ENCODE measurements at places on chromosomes 3 and 15.

DNA sequence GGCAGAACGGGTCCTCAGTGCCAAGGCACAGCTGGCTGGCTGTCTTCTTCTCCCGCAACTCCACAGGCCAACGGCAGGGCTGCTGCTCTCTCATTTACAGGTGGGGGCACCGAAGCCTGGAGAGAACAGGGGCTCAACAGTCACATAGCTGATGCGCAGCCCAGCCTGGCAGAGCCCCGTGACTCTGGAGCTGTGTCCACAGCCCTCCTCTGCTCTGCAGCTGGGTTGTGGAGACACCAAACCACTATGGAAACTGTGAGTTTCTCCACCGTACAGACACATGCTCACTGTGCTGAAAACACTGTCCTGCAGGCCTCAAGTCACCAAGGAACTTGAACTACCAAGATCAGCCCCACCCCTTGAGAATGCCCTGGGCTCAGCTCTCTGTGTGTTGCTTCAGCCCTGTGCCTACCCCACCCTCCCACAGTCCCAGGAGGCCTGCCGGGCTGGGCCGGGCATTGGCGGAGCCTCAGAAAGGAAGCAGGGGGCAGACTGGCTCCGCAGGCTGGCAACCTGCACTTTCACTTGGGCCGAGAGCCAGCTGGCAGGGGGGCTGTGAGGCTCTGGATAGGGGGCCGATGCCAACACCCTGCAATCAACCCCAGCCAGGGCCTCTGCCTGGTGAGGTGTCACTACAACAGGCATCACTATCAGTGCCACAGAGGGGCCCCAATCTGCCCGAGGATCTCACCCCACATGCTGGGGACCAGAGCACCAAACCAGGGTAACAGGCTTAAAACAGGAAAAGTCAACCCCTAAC lies 113.7 kb upstream of the RPL32 start:
- peak; percentile 30 for DNase-seq

DNA sequence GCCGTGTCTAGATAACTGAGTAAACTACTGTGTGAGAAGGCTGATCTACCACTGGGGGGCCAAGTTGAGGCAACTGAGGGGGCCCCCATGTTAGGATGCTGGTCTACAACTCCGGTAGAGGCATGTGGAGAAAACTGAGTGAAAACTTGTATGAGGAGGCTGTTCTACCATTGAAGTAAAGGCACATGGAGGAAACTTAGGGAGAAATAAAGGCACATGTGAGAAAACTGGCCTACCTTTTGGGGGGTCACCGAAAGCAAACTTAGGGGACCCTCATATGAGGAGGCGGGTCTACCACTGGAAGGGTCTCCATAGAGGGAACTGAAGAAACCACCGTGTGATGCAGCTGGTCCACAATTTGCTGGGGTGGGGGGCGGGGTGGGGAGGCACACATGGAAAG lies 155.2 kb downstream of the FBLN2 start:
- DNase-seq: no peak

GRCh38 chr3:177110895-177111294 lies 86.4 kb downstream of the TBL1XR1 start:
- DNase-seq: no peak

DNA sequence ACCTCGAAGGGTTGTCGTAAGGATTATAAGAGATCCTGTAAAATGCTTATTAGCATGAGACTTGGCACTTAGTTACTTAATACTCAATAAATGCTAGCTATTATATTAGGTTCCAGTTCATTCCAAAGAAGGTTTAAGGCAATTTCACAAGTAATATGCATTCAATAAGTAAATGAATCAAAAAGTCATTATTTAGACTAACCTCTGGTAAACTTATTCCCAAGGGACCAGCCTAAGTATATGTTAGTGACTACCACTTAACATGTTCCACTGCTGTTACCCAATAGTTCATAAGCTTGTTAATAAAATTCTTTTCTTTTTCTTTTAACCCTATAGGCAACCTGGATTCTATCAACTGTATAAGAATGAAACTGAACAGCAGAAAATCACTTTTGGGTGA lies 5.1 kb downstream of the PDCD10 start:
- no peak for DNase-seq

DNA sequence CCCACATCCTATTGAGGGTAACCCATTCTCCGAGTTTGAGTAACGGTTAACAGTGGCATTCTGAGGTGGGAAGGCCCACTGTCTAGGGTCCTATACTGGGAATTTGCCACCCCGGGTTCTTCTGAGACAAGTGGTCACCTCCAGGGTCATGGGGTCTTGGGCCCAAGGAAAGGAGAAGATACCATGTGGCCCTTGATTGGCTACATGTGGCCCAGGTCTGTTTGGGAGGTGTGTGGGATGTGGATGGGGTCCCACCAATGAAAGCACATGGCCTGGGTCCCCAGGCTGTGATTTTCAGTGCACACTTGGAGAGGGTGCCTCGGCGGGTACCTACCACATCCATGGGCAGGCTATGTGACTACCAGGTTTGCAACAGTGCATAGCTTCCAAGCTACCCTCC lies 214.4 kb downstream of the UBE3A start:
- DNase-seq: no peak

GRCh38 chr15:66565741-66566144 lies at the start of gene LCTL:
LCTL (minus strand) TSS chr15:66565998; CDS start chr15:66565365, 633 bp downstream.
- DNase-seq: no peak

- no peak for DNase-seq
Observed at GRCh38 chr3:169104972-169105371, 558.5 kb downstream of the MECOM start.

DNA sequence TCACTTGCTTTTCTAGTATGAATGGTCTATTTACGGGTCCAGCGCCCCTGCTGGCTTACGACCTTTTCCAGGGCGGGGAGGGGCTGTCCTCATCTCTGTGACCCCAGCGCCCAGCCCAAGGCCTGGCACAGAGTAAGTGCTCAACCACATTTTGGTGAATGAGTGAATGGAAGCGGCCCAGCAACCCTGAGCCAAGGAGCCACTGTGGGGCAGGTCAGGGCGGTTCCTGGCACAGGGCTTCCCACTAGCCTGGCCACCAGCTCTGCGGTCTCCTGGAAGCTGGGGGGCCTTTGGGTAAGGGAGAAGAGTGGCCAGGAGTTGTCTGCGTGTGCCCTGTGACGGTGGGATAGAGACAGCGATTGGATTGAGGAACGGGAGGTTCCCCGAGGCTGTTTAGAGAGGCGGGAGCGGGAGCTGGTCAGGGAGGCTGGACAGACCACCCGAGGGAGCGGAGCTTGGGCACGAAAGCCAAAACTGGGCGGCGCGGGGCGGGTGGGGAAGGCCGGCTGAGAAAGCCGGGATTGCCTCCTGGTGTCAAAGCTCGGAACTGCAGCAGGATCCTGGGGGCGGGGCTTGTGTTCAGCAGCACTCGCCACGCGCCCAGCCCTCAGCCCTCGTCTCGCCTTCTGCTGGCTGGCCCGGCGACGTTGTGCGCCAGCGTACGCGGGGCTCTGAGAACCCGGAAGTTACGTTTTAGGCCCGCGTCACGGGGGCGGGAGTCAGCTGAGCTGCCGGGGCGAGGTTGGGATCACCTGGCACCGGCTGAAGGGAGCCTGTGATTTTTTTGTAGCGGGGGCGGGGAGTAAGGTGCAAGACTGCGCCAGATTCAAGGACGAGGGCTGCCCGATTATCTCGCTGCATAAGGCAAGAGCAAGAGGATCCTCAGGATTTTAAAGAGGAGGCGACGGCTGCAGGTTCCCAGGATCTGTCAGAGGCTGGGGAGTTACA lies at the start of gene VPS18:
VPS18 (plus strand) TSS at position 718 of the 948 bp plus-strand sequence. CDS start 319 bp downstream, outside the sequence.
- peak; percentile 97 for DNase-seq

DNA sequence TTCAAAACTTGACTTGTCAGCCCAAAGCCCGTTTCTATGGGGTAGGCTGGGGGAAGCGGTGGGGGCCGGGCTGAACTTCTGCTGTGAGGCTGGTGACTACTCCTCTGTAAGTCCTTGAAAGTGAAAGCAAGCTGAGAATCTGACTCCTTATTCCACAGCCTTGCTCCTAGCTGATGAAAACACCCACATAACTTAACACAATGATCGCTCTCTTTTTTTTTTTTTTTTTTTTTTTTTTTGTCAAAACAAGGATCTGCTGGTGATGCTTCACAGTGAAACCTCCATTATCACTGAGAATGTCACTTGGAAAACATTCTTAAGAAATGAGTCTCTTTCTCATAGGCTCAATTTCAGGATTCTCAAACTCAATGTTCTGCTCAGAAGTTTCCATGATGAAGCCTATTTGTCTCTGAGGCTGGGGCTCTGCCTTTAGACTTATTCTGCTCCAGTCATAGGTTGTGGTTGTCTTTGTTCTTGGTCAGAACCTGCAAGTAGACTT lies 31.4 kb upstream of the TKT start:
- DNase-seq: no peak

DNA sequence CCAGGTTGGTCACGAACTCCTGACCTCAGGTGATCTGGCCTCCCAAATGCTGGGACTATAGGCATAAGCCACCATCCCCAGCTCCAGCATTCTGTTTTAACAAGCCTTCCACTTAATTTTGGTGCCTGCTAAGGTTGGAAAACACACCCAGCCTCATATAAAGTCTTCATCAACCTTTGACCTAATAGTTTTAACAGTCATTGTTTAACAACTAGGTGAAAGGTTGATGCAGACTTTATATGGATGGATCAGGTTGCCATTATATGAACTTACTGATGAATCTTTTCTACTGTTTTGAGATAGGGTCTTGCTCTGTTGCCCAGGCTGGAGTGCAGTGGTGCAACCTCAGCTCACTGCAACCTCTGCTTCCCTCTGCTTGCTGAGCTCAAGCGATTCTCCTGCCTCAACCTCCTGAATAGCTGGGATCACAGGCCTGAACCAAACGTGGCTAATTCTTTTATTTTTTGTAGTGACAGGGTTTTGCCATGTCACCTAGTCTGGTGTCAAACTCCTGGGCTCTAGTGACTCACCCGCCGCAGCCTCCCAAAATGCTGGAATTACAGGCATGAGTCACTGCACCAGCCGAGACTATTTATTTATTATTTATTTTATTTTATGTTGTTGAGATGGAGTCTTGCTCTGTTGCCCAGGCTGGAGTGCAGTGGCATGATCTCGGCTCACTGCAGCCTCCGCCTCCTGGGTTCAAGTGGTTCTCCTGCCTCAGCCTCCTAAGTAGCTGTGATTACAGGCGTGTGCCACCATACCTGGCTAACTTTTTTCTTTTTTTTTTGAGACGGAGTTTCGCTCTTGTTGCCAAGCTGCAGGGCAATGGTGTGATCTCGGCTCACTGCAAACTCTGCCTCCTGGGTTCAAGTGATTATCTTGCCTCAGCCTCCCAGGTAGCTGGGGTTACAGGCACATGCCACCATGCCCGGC lies 3.1 kb upstream of the RPAP1 start:
- DNase-seq: no peak
